GDM1 (cell line): ENCODE measurements at places on chromosomes 6 and 20.

- no peak for DNase-seq
Observed at GRCh38 chr20:10637563-10637962, 36.2 kb downstream of the JAG1 start.

- no peak for DNase-seq
Observed at GRCh38 chr6:168046696-168047095, 32.3 kb downstream of the FRMD1 start.

DNA sequence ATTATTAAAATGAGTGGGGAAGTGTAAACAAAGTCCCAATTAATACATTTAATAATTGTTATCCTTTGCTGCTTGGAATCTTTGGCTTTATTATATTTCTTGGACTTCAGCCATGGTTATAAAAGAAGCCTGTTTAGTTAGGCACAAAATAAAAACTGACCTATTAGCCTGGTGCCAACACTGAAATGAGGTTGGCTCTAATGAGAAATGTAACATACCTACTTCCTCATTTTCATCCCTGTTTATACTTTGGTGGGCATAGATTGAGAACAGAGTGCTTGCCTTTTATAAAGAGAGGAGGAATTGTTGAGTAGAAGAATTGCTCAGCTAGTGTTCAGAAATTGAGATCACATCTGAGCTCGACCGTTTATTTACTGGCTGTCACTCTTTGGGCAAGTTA, 471.3 kb downstream of the UTRN start:
- DNase-seq: no peak

- no peak for DNase-seq
Observed at GRCh38 chr6:124741341-124741740, 220.9 kb upstream of the RNF217 start.

DNA sequence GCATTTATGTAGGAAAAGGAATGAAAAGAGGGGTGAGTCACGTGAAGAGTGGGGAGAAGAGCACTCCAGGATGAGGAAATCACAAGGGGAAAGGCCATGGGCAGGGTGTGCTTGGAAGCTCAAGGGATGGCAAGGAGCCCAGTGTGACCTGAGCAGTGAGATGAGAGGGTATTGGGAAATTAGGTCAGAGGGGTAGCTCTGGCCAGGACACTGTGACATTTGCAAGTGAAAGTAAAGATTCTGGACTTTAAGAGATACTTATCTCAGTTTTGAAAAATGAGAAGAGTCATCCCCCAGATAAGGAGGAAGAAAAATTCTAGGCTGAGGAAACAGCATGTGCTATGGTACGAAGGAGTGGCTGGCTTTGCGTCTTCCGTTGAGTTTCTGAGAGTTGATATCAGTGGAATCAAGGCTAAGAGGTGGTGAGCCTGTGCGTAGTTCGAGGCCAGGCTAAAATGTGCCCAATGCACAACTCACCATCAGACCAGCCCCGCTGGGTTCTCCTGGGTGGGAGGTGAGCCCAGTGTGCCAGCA, 79.9 kb downstream of the GCLC start:
- no peak for DNase-seq

GRCh38 chr6:106966671-106967640, 7.6 kb downstream of the CD24 start:
- DNase-seq: no peak

GRCh38 chr6:164826831-164827468, 482.5 kb downstream of the C6orf118 start:
- no peak for DNase-seq

DNA sequence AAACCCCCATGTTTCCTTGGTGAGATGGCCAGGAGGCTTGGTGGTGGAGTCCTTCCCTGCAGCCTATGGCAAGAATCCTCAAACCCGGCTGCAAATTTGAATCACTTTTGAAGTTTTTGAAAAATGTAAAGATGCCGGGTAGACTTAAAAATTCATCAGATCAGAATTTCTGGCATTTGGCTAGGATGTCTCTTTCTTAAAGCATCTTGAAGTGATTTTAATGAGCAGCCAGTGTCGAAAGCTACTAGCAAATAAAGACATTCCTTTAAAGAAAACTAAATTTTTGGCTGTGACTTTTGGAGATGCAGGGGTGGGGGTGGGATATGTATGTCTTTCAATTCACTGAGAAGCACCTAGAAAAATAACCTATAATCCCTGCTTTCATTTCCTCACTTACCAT, 25.6 kb upstream of the NOX3 start:
- DNase-seq: no peak

DNA sequence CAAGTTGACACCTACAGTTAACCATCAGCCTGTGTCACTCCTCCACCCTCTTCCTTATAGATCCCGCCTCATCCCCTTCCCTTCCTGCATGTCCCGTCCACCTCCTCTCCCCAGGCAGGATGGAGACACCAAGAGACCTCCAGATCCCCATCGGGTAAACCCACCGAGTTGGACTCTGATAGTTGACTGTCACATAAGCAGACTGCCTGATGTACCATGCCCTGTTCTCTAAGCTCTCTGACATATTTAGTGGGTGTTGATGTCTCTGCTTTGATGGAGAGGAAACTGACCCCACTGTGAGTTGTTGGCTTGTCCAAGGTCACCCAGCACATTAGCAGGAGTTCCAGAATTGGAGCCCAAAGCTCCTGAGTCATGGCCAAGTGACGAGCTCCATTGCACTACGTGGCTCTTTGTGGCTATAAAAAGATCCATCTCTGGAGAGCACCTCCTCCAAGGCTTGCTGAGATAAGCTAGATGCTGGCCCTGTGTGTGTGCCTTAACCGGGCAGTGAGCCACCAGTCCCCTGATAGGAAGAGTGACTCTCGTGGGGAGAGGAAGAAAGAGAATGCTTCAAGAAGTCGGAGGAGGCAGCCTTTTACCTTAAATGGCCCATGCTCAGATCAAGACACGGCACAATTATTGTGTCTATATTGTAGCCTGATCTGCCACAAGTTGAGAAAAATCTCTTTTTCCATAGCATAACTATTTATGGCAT, 236.0 kb upstream of the ECI2 start:
- no peak for DNase-seq

DNA sequence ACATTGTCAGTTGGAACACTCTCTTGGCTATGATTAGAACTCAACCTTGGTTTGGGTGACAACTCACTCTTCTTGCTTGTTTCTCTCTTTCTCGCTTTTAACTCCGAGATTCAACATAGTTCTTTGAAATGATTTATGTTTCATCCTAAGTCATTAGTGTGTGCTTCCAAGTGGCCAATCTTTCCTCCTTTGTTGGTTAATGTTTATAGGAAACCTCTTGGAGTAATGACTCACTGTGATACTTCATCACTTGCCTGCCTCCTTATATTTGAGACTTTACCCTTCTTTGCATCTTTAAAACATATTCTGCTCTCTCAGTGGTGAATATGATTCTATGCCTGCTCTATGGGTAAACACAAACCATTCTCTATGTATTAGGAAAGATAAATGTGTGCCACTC, 279.7 kb upstream of the FLRT3 start:
- no peak for DNase-seq

DNA sequence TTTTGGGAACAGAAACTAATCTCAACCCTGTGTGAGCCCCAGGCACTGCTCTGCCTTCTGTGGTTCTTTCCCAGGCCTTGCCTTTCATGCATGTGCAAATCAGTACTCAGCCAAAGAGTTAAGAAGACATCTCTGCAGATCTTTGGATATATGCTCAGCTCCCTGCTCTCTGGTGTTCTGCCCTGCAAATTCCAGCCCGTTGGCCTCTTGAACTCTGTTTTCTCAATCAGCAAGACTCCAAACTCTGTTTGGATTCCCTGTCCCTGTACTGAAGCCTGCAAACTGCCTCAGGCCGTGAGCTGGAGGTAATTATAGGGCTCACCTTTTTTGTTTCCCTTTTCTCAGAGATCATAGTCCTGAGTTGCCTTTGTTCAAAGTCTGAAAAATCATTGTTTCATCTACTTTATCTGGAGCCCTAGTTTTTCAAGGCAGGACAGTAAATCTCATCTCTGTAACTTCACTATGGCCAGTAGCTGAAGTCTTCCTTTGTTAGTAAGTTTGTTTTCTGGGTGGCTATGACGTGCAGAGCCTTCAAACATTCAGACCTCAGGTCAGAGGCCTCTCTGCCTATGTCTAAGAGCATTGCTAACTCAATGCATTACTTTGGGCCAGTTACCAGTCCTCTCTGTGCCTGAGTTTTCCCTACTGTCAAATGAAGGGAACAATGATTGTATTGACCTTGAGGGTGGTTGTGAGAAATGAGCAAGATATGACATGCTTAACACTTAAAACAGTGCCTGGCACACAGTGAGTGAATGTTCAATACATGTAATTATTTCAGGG, 15.9 kb upstream of the MDFI start:
- DNase-seq: no peak

- no peak for DNase-seq
Observed at GRCh38 chr6:11552442-11552841, 14.9 kb downstream of the TMEM170B start.

GRCh38 chr6:128174724-128175123, 273.9 kb upstream of the THEMIS start:
- no peak for DNase-seq

DNA sequence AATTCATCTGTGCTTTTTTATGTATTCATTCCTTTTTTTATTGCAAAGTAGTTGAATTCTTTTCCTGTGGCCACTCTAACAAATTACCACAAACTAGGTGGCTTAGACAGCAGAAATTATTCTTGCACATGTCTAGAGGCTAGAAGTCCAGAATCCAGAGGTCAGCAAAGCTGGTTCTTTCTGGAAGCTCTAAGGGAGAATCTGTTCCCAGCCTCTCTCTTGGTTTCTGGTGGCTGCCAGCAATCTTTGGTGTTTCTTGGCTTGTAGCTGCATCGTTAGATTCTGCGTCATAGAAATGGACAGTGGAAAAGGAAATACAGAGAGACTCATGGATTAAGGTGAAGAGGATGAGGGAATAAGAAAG, 39.3 kb downstream of the GSTA2 start:
- DNase-seq: no peak

DNA sequence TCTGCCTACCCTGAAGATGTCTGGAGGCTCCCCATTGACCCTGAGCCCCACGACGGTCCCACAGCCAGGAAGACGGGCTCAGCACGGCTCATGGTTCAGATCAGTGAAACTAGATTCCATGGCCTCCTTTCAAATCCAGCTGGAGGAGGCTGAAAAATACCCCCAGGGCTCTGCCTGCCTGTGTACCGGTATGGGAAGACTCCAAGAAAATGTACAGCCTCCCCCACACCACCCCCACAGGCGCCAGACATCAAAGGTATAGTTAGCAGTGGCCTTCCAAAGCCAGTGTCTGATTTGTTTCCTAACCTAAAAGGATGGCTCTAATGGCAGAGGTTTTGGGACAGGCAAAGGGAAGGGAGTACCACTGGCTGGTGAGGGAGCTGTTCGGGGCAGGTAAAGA, 86.2 kb upstream of the SNAP25 start:
- no peak for DNase-seq

GRCh38 chr6:169849396-169849795, 98.0 kb downstream of the ERMARD start:
- DNase-seq: no peak

DNA sequence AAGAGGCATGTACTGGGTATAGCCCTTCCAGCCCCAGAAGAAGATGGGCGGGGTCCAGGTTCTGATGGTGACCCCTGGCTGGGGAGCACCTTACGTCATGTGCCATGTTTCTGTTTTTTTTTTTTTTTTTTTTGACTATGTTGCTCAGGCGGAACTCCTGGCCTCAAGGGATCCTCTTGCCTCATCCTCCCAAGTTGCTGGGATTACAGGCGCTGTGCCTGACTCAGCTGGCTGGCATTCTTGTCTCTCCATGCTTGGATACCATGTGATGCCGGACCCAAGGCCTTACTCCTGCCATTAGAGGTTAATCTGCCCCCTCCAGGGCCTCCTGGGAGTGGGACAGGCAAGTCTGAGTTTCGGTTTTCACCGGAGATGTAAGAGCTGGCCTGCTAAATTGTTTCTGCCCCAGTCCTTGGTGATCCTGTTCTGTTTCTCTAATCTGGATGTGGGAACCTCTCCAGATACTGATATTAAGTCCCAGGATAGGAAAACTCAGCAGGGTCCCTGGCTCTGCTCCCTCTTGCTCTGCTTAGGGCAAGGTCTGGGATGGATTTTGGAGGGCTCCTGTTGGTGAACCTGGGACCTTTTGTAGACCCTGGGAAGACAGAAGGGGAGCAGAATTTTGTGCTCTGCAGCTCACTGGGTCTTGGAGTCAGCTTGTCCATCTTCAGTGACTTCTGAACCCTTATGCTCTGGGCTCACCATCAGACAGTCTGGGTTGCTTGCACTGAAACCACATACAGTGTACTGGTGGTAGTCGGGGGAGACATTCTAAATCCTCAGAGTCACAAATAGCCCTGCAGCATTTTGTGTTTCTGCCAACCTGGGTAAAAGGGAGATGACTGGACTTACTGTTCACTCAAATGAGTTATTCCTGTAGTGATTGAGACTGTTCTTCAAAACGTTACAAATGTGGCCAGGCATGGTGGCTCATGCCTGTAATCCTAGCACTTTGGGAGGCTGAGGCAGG, 45.1 kb downstream of the PTK7 start:
- no peak for DNase-seq

DNA sequence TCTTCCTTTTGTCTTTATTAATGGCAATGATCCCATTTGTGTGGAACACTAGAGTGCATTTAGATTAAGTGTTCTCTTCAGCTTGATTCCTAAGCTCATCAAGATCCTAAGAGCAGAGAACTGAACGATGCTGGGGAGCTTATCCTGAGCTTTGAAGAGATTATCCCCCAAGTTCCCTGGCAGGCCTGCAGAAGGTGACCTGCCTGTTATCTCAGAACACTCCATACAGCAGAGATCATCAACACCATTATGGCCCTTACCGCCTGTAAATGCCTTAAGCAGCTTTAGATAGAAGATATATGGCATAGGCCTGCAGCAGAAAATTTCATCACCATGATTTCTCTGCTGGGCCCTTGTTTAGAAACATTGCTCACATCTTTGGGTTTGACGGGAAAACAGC, 779.9 kb upstream of the MAP3K7 start:
- DNase-seq: no peak

- no peak for DNase-seq
Observed at GRCh38 chr20:34531608-34532265, 15.5 kb downstream of the DYNLRB1 start.

- no peak for DNase-seq
Observed at GRCh38 chr6:38730140-38730862, 15.2 kb downstream of the DNAH8 start.

- DNase-seq: peak; percentile 57
Observed at GRCh38 chr6:149082320-149082719, 235.2 kb upstream of the TAB2 start.

GRCh38 chr6:31815025-31815838, at the start of the genes HSPA1A and HSPA1L:
Gene HSPA1A (plus strand): TSS chr6:31815543. CDS start chr6:31815757, 214 bp downstream.
Gene HSPA1L (minus strand): TSS chr6:31815283. CDS start chr6:31811972, 3,311 bp downstream.
- DNase-seq: peak; percentile 89

- no peak for DNase-seq
Observed at GRCh38 chr6:79608334-79609224, 22.6 kb upstream of the SH3BGRL2 start.

- DNase-seq: no peak
Observed at GRCh38 chr6:125824946-125825771, 34.4 kb downstream of the NCOA7 start.

GRCh38 chr6:167866642-167867041, 39.9 kb downstream of the AFDN start:
- DNase-seq: no peak

GRCh38 chr20:58691773-58692578, 624 bp upstream of the NPEPL1 start:
- no peak for DNase-seq

GRCh38 chr6:69848552-69848951, 17.8 kb upstream of the COL19A1 start:
- DNase-seq: no peak

GRCh38 chr6:65461121-65461520, 245.9 kb downstream of the EYS start:
- no peak for DNase-seq

- no peak for DNase-seq
Observed at GRCh38 chr20:40536808-40537207, 152.2 kb downstream of the MAFB start.
